BE2C (cell line): ENCODE measurements at places on chromosomes 1 and 21.

DNA sequence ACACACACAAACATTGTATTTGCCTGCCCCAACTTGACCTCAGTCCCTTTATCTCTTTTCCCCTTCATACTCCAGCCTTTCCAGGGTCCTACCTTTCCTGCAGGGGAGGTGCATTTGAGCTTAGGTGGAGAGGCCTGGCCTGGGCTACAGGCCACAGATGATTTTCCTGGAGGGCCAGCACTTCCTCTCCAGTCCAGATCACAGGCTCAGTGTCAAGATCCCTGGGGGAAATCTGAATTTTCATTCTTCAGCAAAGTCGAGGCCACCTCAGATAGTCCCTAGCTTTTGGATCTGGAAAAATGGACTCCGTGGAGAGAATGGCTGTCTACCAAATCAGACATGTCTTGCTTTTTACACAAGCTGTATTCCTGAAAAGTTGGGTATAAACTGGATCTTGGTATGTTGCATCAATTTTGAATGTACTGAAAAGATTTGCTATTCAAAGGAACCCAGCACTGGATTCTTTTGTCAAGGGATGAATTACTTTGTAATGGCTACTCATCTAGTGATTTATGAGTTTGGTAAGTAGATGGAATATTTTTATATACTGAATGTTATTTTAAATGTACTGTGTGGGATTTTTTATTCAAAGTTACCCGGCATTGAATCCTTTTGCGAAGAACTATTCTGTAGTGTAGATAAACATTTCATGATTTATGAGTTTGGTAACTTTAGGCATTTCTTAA, 78.7 kb downstream of the DDR2 start:
- DNase-seq, result no peak

GRCh38 chr1:23745515-23745914, 2.2 kb downstream of the ELOA start:
- DNase-seq, result no peak

- no peak for DNase-seq
Measured at GRCh38 chr1:84573481-84573966, 716 bp downstream of the CTBS start.

GRCh38 chr1:109877317-109877771, 33.3 kb upstream of the CSF1 start:
- no peak for DNase-seq

- no peak for DNase-seq
Measured at GRCh38 chr1:30417701-30418046, 305.7 kb downstream of the MATN1 start.

GRCh38 chr1:228081578-228082213, 812 bp upstream of the ARF1 start:
- no peak for DNase-seq

DNA sequence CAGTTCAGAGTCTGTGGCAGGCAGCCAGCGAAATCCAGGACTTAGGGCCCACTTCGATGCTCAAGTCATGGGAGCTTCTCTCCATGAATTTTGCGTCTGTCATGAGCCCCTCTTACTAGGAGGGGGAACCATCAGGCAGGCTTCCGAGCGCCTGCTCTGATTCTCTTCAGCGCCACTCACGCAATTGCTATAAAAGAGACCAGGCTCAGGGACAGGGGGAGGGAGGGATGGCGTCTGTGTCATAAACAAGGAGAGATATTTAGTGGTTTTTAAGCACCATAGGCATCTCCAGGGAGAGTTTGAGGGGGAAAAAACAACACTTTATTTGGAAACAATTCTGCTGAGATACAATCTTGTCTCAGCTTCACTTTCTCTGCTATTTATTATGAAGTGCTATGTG, 60.6 kb downstream of the NAV1 start:
- no peak for DNase-seq

- DNase-seq, result no peak
Measured at GRCh38 chr1:40341491-40342380, 24.6 kb upstream of the COL9A2 start.

GRCh38 chr1:156496211-156496761, 4.3 kb downstream of the MEF2D start:
- DNase-seq, result no peak

- no peak for DNase-seq
Measured at GRCh38 chr1:113207019-113207418, 134.0 kb downstream of the LRIG2 start.

- DNase-seq, result no peak
Measured at GRCh38 chr1:163145435-163145834, 57.3 kb downstream of the RGS5 start.

DNA sequence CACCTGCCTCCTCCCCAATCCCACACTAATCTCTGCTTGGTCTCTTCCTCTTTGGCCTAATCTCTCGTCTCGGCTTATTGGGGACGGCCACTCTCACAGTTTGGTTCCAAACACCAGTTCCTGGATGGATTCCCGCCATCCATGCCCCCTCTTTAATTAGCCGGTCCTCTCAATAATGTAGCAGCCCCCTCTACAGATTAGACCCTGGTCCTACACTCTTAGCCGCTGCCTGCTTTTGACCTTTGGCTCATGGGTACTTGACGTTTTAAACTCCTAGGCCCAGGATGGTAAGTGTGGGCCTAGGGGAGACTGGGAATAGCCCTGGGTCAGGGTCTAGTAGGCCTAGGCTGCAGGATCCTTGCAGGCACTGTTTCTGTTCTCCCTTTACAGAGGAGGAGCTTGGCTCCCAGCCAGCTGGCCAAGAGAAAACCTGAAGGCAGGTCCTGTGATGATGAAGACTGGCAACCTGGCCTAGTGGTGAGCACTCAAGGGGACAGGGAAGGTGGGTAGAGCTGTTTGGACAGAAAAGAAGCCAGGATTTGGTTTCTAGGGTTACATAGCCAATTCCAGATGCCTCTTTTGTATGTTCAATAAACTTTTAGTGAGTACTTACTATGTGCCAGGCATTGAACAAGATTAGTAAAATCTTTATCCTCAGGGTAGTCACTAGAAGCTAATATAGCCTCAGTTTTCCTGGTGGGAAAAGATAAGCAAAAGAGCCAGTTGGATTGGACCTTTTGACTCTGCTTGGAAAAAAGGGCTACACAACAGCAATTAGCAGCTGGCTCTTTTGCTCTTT, 758 bp downstream of the RAD54L start:
- peak; percentile 69 for DNase-seq

- no peak for DNase-seq
Measured at GRCh38 chr1:160953030-160953429, 1.6 kb downstream of the ITLN2 start.

- DNase-seq, result no peak
Measured at GRCh38 chr21:35091496-35091895, 42.4 kb upstream of the RUNX1 start.

DNA sequence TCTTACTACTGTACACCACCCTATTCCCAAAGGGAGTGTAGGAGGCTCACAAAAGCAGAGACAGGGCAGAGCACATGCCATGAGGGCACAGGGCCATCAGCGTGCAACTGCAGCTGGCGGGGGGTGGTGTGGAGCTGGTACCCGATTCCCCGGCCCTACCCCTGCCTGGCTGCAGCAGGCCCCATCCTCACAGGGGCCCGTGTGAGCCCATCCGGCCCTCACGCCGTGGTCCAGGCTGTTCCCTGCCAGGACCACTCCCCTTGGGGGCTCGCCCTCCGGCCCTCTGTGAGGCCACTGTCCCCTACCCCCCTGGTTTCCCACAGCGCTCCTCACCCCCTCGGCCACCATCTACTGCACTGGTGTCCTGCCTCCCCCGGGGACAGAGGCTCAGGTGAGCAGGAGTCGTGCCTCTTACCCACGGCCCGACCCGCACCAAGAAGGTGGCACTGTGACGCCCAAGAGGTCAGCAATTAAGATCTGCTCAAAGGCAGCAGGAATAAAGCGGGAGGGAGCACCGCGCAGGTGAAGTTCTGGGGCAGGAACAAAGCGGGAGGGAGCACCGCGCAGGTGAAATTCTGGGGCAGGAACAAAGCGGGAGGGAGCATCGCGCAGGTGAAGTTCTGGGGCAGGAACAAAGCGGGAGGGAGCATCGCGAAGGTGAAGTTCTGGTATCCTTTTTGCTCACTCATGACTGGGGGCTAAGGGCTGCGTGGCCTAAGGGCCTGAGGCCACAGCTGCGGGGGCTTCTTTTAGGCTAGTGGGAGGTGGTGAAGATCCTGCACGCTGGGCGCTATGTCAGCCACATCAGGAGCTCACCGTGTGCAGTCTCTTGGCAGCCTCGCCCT, 3.9 kb downstream of the POFUT2 start:
- no peak for DNase-seq

DNA sequence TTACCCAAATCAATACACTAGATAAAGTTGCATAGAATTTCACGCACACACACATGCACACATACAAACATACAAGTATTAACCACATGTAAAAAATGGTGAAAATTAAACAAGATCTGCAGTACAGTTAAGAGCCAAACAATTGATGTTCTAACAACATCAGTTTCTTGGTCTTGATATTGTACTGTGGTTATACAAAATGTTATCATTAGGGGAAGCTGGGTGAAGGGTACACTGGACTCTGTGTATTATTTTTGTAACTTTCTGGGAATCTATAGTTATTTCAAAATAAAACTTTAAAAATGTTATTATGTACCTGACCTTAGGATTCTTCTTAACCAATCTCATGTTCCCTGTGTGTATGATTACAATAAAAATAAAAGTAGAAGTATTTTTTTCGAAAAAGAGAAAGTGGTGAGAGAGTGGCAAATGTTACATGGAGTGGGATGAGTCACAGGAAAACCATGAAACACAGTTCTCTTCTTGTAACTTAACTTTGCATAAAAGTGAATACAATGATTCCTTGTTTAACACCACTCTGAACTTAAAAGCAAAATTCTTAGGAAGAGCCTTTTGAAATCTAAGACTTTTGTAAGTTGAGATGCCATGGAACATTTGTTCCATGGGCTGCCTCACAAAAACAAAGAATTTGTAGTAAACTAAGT, 101.6 kb upstream of the RUNX1 start:
- no peak for DNase-seq

- no peak for DNase-seq
Measured at GRCh38 chr1:205440476-205441317, 15.1 kb downstream of the BLACAT1 start.

DNA sequence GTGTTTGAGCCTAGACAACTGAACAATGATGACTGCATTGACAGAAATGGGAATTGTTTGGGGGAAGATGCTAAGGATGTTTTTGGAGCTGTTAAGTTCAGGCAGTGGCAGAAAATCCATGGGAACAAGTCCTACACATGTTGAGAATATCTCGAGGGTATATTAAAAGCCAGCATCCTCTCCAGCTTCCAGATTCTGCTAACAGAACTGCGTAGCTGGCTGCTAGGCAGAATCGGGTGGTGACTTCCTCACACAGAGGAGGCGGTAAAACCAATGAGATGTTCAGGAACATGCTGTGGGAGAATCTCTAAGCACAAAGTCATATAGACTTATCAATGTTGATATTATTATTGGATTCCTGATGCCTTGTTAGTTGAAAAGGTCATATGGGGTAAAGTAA, 14.8 kb downstream of the FAM163A start:
- DNase-seq, result no peak

GRCh38 chr1:228900099-228900885, 165.0 kb downstream of the RHOU start:
- DNase-seq, result peak; percentile 74

GRCh38 chr1:241532162-241532531, at the start of gene KMO:
TSS of gene KMO (plus strand) at chr1:241532378. CDS start at chr1:241532445, 67 bp downstream.
- no peak for DNase-seq

DNA sequence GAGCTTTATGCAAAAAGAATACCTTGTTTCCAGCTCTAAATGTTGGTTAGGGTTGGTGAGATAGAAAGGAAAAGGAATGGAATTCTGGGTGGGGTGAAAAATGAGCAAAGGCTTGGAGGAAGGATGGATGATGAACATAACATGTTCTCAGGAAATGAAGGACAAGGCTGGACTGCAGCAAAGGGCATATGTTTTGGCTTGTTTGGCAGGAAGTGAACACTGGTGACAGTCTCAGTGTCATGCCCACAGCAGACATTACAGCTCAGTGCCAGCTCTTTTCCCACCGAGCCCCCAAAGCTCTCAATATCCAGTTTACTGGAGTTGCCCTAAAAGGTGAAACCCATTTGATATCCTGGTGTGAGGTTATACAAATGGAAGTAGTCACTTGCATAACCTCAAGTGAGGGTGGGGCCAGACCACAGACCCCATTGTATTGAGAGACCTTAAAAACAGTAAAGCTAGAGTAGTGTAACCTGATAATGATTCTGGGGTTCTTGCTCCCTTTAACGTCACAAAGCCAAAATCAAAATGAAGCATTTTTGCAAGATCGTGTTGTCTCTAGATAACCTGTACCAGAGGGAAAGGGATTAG, 270.6 kb downstream of the NFIA start:
- no peak for DNase-seq

- DNase-seq, result no peak
Measured at GRCh38 chr1:193960499-193960898, 774.1 kb upstream of the B3GALT2 start.

- DNase-seq, result peak; percentile 29
Measured at GRCh38 chr1:157496121-157496526, 56.2 kb downstream of the FCRL5 start.

GRCh38 chr21:42062236-42063022, 8.7 kb upstream of the UMODL1 start:
- no peak for DNase-seq

GRCh38 chr1:32742956-32743355, 40.4 kb upstream of the SYNC start:
- DNase-seq, result no peak

DNA sequence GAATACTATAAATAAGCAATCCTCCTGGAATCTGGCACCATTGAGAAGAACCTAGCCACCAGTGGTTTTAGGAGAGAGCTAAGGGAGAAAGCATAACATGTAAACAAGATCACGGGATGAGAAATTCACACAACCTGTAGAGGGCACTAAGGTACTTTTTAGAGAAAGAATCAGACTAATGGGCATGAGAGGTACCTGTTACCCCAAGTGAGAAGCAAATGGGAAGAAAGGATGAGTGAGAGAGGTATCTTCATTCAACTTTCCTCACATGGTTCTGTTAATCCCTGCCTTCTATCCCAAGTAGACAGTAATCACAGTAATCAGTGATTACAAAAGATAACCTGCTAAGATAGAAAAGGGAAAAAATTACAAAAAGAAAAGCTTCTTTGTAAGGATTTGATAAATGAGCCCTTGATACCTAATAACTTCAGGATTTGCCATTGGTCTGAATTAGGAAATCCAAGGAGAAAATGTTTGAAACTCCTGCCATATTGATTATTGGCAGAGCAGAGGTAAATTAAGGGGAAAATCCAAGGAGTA, 251.1 kb upstream of the ADGRL2 start:
- no peak for DNase-seq

- DNase-seq, result peak; percentile 61
Measured at GRCh38 chr1:53327182-53327913, 522 bp downstream of the LRP8 start.

- DNase-seq, result no peak
Measured at GRCh38 chr21:36718951-36719501, 20.1 kb downstream of the SIM2 start.

GRCh38 chr1:221241157-221241556, 361.9 kb downstream of the HLX start:
- no peak for DNase-seq

DNA sequence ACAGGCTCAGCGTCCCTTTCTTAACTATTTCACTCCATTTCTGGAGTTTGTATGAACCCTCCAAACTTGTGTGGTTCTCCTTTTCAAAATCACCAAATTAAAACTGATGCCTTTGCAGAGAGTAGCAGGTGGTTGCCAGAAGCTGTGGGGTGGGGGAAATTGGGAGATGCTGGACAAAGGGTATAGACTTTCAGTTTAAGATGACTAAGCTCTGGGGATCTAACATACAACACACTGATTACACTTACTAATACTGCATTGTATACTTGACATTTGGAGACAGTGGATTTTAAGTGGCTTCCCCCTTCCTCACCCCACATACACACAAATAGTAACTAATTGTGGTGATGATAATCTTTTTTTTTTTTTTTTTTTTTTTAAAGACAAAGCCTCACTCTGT, 11.1 kb upstream of the SCYL3 start:
- DNase-seq, result no peak

GRCh38 chr1:22450351-22451021, 1.2 kb upstream of the ZBTB40 start:
- DNase-seq, result no peak
